NCI-H460 (cell line): ENCODE measurements at places on chromosomes 13 and 19.
A peak's percentile ranks its signal among the peaks of the same experiment; 100 is the strongest.

GRCh38 chr13:41315443-41316047 lies 4.5 kb downstream of the NAA16 start:
- DNase-seq: no peak

- no peak for DNase-seq
These were observed 21.1 kb downstream of the SOHLH2 start for GRCh38 chr13:36193151-36193855.

GRCh38 chr13:35139591-35139990 lies 197.5 kb downstream of the NBEA start:
- DNase-seq: no peak

DNA sequence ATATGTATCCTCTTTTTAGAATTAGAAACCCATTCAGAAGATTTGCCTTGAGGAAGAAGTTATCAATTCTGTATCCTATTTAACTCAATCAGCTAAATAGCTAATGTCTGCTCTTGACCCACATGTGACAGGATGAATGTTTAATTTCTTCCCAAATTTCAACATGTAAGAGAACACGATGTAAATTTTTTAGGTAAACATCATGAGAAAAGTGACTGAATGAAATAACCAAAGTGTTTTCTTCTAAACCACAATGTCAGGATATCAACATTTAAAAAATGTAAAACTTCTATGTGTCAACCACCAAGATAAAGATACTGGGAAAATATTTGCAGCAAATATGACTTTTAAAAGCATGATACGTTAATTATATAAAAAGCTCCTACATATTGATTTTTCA lies 302.4 kb downstream of the DCT start:
- DNase-seq: no peak

- no peak for DNase-seq
These were observed 1.6 kb downstream of the ELAVL3 start for GRCh38 chr19:11479090-11479897.

GRCh38 chr19:15149737-15150136 lies 42.5 kb downstream of the SYDE1 start:
- DNase-seq: no peak

GRCh38 chr19:51552996-51553725 lies 17.9 kb upstream of the ZNF175 start:
- peak; percentile 60 for DNase-seq

GRCh38 chr19:1674293-1674679 lies 21.9 kb upstream of the TCF3 start:
- no peak for DNase-seq

GRCh38 chr13:50244713-50245574 lies 229.7 kb downstream of the KCNRG start:
- peak; percentile 75 for DNase-seq
